Left ventricle myocardium inferior (tissue), 1 donor: ENCODE measurements at places on chromosomes 11 and 22.

- no peak for DNase-seq
Measured at GRCh38 chr22:22712666-22713365, 68.4 kb downstream of the GGTLC2 start.

- no peak for DNase-seq
Measured at GRCh38 chr11:42175203-42175602, 715.8 kb upstream of the LRRC4C start.

DNA sequence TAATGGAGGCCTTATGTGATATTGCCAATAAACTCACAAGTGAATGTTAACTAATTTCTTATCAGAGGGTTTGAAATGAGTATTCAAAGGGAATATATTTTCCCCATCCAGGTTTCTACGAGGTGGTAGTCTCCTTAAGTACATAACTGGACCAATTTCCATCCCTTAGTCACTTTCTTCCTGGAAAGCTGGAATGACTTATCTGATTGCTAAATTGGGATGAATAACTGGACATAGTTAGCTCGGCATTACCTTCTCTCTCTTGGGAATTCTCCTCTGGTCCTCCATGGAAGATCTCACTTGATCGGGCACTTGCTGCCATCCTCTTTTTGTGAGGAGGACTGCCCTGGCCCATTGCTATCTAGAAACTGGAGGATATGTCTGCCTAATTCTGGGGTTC is 109.1 kb downstream of the TRPC6 start:
- no peak for DNase-seq

DNA sequence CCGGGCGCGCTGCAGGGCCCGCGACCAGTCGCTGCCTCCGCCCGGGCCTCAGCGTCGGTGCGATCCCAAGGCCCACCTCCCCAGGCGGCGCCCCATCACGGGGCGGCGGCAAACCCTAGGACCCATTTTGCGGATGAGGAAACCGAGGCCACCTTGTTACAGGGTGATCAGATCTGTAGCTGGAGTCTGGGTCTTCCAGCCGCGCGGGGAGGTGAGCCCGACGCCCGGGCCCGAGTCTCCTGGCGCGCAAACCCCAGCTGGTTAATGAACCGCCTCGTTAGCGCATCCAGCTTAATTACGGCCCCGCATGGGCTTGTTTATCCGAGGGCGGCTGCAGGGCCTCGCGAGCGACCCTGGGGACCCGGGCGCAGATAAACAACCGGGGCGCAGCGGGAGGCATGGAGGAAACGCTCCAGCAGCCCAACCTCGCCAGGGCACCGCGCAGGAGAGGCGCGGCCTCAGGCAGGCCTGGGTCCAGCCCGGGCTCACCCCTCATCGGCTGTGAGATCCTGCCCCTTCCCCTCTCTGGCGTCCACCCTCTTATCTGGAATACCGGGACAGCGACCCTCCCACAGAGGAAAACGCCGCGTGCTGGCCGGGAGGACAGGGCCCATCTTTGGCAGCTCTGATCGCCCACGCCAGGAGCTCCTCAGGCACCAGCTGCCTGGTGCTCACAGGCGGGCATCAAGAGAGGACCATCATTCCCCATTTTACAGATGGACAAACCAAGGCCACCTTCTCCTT is 14.7 kb downstream of the OTUB1 start:
- DNase-seq = no peak

- DNase-seq = no peak
Measured at GRCh38 chr11:73995247-73995646, 12.6 kb upstream of the UCP2 start.

DNA sequence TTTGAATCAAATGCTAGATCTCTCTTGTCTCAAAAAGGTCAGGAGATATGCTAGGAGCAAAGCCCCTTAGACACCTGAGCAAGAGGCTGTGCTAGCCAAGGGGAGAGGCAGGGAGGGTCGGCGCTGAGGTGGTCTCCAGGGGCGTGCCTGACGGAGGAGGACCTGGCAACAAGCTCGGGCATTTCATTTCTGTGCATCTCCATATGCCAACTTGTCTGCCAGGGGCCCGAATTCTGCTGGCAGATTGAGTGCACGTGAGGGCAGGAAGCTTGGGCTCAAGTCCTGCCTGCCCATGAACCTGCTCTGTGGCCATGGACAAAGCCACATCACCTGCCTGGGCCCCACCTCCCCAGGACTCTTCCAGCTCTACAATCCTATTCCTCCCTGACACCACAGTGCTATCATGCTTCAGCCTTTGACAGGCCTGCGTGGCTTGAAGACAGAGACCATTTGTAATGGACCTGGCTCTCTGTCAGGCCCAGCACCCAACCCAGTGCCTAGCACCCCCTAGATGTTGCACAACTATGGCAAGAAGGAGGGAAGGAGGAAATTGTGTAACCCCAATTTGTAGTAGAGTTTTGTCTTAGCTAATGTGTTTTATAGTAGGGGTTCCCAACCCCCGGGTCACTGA is 16.3 kb upstream of the VSIG10L2 start:
- DNase-seq = no peak

DNA sequence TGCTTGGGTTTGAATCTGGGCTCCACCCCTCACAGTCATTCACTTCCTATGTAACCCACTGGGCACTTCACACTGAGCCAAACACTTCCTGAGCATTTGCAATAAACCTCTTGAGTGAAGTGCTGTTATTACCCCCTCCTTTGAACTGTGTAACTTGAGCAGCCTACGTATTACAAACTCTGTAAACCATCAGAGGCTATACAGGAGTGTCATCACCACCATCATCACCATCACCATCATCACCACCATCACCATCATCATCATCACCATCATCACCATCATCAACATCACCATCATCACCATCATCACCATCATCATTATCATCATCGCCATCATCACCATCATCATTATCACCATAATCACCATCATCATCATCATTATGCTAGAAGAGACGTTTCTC is 18.4 kb downstream of the RTL6 start:
- no peak for DNase-seq

DNA sequence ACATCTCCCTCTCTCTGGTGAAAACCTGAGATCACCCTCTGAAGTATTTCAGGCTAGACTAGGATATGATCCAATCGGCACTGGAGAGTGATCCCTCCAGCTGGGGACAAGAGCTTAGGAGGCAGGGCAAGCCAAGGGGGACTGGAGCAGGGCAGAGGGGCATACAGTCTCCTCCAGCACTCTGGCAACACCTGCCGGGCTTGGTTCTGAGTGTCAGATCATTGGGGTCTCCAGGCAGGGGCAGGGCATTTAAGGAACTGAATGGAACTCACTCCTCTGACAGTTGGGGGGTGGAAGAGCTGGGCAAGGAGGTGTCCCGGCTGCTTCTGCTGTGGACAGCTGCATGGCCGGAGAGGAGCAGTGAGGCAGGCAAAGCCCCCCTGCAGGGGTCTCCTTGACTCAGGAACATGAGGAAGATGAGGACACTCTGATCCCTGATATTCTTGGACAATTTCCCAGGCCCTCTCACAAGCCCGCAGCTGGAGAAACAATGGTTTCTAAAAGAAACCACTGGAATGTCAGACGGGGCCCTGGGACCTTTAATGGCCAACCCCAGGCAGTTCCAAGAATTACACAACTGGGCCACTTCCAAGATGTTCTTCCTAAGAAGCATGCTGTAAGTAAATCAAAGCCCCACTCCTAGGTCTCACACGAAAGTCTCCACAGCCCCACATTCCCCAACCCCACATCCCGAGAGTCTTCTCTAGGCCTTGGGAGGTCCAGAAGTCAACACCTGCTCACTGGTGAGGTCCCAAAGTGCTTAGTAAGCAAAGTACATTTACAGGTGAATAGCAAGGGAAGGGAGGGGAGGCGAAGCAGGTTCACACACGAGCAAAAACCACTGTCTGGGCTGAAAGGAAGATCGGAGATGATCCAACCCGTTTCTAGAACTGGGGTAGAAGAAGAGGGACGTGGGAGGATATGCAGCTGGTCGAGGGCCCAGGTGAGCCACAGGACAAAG is 1.2 kb upstream of the CCDC86 start:
- DNase-seq = peak; percentile 53

GRCh38 chr11:116874251-116874650 is 36.8 kb upstream of the APOA1 start:
- no peak for DNase-seq

GRCh38 chr11:67120456-67120855 is 1.4 kb downstream of the KDM2A start:
- no peak for DNase-seq

DNA sequence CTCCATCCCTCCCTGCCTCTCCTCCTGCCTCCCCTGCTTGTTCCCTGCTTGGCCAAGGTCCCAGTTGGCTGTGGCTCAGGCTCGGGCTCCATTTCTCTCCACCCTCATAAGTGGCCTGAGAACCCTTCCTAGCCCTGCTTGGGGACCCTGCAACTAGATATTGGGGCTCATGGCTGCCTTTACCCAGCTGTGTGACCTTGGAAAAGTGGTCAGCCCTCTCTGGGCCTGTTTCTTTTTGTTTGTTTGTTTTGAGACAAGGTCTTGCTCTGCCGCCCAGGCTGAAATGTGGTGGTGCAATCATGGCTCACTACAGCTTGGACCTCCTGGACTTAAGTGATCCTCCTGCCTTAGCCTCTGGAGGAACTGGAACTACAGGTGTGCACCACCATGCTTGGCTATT is 20.3 kb upstream of the CABP2 start:
- DNase-seq = no peak

- peak; percentile 57 for DNase-seq
Measured at GRCh38 chr11:57476047-57476756, 15.9 kb downstream of the RTN4RL2 start.

DNA sequence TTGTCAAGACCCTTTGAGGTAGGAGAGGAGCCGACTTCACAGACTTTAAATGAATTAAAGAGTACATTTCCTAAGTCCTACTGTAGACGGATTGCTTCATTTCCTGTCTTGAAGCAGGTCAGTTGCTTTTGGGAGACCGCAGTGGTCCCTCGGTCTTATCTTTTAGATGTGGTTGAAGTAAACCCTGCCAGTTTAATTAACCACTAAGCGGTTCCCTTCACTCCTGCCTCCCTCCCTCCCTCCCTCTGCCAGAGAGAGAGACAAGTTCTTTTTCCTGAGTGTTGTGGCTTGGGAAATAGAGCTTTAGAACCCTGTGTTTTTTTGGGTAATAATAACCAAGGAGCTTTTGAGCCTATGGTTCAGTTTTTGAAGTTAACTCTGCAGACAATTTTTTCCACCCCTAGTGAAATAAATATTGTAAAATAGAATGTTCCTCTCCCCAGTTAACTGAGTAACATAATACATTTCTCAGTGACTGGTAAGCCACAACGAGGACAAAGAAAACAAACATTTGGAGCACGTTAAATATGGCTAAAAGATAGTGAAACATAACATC is 147.5 kb downstream of the LDLRAD3 start:
- no peak for DNase-seq

GRCh38 chr11:10537600-10537999 is 3.4 kb downstream of the RNF141 start:
- DNase-seq = no peak

DNA sequence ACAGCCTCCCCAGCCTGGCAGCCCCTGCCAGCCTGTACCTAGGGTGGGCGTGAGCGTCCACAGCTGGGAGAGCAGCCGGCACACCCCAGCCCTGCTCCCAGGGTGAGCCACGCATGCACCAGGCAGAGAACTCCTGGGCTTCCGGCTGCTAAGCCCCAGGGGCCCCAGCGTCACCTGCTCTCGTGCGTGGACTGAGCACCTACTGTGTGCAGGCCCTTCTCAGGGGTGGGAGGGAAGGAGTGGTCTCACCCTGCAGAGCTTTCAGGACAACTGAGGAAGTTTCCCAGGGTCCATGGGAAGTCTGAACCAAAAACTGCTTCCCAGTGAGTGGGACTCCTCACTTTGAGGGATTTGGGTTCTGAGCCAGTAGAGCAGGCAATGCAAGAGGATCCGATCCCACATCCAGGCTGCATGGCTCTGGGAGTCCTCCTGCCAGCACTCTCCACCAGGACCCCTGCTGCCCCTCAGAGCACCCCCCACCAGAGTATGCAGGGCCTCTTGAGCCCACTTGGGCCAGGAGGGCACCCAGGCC is 47.1 kb upstream of the PRODH start:
- no peak for DNase-seq
